Thyroid gland (tissue), 4 donors: ENCODE measurements at places on chromosomes 7 and 10. TPM values are rescaled to one million over a fixed set of nuclear protein-coding genes. Genes with fewer than 3 reads are reported as not detected.

DNA sequence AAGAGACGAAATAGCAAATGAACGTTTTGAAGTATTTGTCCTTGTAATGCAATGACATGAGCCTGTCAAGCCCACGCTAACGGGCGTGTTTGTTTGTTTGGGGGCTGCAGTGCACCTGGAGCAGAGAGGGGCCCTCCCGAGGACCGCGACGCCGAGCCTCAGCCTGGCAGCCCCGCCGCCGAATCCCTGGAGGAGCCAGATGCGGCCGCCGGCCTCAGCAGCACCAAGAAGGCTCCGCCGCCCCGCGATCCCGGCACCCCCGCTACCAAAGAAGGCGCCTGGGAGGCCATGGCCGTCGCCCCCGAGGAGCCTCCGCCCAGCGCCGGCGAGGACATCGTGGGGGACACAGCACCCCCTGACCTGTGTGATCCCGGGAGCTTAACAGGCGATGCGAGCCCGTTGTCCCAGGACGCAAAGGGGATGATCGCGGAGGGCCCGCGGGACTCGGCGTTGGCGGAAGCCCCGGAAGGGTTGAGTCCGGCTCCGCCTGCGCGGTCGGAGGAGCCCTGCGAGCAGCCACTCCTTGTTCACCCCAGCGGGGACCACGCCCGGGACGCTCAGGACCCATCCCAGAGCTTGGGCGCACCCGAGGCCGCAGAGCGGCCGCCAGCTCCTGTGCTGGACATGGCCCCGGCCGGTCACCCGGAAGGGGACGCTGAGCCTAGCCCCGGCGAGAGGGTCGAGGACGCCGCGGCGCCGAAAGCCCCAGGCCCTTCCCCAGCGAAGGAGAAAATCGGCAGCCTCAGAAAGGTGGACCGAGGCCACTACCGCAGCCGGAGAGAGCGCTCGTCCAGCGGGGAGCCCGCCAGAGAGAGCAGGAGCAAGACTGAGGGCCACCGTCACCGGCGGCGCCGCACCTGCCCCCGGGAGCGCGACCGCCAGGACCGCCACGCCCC is 118.5 kb downstream of the CYTH3 start:
- H3K27me3 ChIP-seq, result no peaks in the 10 kb centered on the region
- no peak overlapping the region for H3K4me3 ChIP-seq
- H3K27ac ChIP-seq, result no peak overlapping the region

DNA sequence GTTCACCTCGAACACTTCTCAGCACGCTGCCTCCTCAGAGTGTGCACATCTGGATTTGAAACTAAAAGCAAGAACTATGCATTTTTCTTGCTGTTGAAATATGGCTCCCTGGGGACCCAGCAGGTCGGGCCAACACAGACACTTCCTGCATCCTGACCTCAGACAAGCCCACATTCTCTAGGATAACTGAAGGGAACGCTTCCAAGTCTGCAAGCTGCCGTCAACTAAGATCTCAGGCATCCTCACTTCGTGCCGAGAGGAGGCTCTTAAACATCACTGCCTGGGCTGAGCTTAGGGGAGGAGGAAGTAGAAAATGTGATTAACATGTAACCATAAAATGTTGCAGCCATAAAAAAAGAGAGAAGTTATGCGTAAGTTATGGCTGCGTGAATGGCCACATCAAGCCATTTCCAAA is 65.5 kb downstream of the PYROXD2 start:
- H3K27ac ChIP-seq, result no peak overlapping the region
- H3K4me3 ChIP-seq, result no peak overlapping the region
- H3K36me3 ChIP-seq, result no peaks in the 10 kb centered on the region
- DNase-seq, result no peak
- H3K27me3 ChIP-seq, result no peaks in the 10 kb centered on the region

GRCh38 chr7:29272057-29272456 is 77.5 kb downstream of the CHN2 start:
- H3K4me3 ChIP-seq, result no peak overlapping the region
- no peaks in the 10 kb centered on the region for H3K36me3 ChIP-seq
- no peaks in the 10 kb centered on the region for H3K27me3 ChIP-seq
- no peak for DNase-seq

FAM180A gene
- total RNA-seq, result 2.7 TPM

DNA sequence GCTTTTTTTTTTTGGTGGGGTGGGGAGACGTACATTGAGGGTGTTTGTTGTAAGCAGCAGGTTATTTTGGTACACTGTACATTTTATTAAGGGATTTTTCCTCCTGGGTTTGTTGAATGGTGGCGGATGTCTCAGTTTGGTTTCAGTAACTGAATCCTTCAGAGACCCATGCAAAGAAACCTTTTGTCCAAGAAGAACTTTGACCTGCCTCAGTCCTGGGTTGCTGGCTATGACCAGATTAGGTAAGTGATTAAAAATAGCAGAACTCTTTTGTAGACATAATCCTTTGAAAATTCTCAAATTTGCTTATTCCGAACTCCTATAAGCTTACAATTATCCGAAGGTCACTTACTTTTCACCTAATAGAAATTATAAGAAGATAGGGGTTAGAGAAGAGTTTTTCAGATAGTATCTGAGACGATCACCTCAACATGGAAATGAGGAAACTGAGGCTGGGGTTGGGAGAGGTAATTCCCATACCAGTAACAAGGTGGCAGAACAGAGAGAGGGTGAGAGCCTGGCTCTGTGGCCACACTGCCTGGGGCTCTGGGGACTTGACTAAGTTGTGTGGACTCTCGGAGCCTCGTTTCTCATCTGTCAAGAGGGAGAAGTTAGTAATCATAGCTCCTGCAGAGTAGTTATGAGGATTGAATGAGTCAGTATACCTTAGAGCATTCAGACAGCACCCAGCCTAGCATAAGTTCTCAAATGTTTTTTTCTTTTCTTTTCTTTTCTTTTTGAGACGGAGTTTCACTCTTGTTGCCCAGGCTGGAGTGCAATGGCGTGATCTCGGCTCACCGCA is 87.4 kb downstream of the CCNY start:
- no peaks in the 10 kb centered on the region for H3K27me3 ChIP-seq
- DNase-seq, result no peak
- no peak overlapping the region for H3K4me3 ChIP-seq
- H3K4me1 ChIP-seq, result peaks cover 41% of the 10 kb centered on the region
- H3K27ac ChIP-seq, result no peak overlapping the region

ARHGAP22 gene
- 29.5 TPM for total RNA-seq

DNA sequence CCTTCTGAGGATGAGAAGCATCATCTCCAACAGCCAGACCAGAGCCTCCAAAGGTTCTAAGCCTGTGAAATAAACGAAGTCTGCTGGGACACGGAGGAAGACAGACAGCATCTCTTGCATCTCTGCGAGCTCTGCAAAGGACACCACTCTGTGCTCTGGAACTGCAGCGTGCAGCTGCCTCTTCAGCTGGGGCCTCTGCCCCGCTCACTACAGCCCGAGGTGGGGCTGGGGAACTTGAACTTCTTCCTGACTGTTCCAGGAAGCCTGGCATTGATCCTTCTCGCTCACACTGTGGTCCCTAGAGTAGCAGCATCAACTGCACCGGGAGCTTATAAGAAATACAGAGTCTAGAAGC is 163.3 kb downstream of the USP6NL start:
- H3K4me1 ChIP-seq, result no peaks in the 10 kb centered on the region
- no peak for DNase-seq
- H3K27ac ChIP-seq, result no peak overlapping the region
- no peaks in the 10 kb centered on the region for H3K27me3 ChIP-seq

CDHR3 gene
- 5.8 TPM for total RNA-seq

CYCS gene
- 35.3 TPM for total RNA-seq

GRCh38 chr10:69338547-69339450 is 60.5 kb downstream of the HK1 start:
- peaks cover 1% of the 10 kb centered on the region for H3K36me3 ChIP-seq
- H3K4me1 ChIP-seq, result peaks cover 82% of the 10 kb centered on the region
- H3K27me3 ChIP-seq, result no peaks in the 10 kb centered on the region

GRCh38 chr7:71871446-71871845 is 540.7 kb downstream of the CALN1 start:
- no peak overlapping the region for H3K27ac ChIP-seq
- no peaks in the 10 kb centered on the region for H3K36me3 ChIP-seq
- no peak for DNase-seq
- H3K27me3 ChIP-seq, result no peaks in the 10 kb centered on the region
- H3K4me3 ChIP-seq, result no peak overlapping the region
- no peaks in the 10 kb centered on the region for H3K4me1 ChIP-seq

GRCh38 chr10:3040069-3040468 is 27.3 kb upstream of the PFKP start:
- H3K27ac ChIP-seq, result no peak overlapping the region
- no peak for DNase-seq
- peaks cover 9% of the 10 kb centered on the region for H3K4me1 ChIP-seq
- H3K4me3 ChIP-seq, result no peak overlapping the region

HTR7 gene
- 0.29 TPM for total RNA-seq

CLDN3 gene
- total RNA-seq, result 330 TPM

GJD4 gene
- total RNA-seq, result not detected

GRCh38 chr10:33813871-33814270 is 479.4 kb upstream of the NRP1 start:
- H3K4me1 ChIP-seq, result no peaks in the 10 kb centered on the region
- DNase-seq, result no peak
- no peak overlapping the region for H3K27ac ChIP-seq
- H3K36me3 ChIP-seq, result no peaks in the 10 kb centered on the region
- no peaks in the 10 kb centered on the region for H3K27me3 ChIP-seq

GRCh38 chr10:61000769-61001730 is 57.1 kb upstream of the RHOBTB1 start:
- peak; percentile 12 for DNase-seq
- H3K27me3 ChIP-seq, result no peaks in the 10 kb centered on the region
- H3K36me3 ChIP-seq, result no peaks in the 10 kb centered on the region
- peaks cover 11% of the 10 kb centered on the region for H3K4me1 ChIP-seq
- no peak overlapping the region for H3K27ac ChIP-seq

GRCh38 chr7:6160191-6160623 is 112.2 kb downstream of the CYTH3 start:
- H3K27ac ChIP-seq, result no peak overlapping the region
- H3K27me3 ChIP-seq, result no peaks in the 10 kb centered on the region
- peak; percentile 68 for DNase-seq
- peaks cover 5% of the 10 kb centered on the region for H3K4me1 ChIP-seq

DNA sequence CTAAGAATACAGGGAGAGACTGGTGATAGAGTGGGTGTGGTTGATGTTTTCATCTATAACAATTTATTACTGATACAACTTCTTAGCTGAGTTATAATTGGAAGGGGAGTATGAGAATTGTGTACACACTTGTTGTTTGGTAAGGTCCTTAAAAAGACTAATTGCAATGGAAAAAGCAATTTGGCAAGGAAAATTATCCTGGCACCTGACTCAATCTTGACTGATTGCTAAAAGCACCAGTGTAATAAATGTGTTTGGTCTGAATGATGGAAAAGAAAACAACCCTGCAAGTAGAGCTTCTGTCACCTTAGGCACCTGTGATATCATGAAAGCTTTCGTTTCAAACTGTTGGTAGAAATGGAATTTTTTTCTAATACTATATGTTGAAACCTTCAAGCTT is 6.7 kb upstream of the GSDME start:
- no peaks in the 10 kb centered on the region for H3K27me3 ChIP-seq
- H3K27ac ChIP-seq, result no peak overlapping the region
- no peak overlapping the region for H3K4me3 ChIP-seq
- no peak for DNase-seq

SLC16A9 gene
- total RNA-seq, result 44.6 TPM

GRCh38 chr10:37057261-37057660 is 68.1 kb upstream of the ANKRD30A start:
- no peaks in the 10 kb centered on the region for H3K36me3 ChIP-seq
- no peak overlapping the region for H3K27ac ChIP-seq
- DNase-seq, result no peak
- no peaks in the 10 kb centered on the region for H3K4me1 ChIP-seq
- no peak overlapping the region for H3K4me3 ChIP-seq

PTN gene
- 40.3 TPM for total RNA-seq

EPO gene
- total RNA-seq, result not detected

CLRN3 gene
- not detected for total RNA-seq

FXYD4 gene
- not detected for total RNA-seq

- DNase-seq, result no peak
- H3K4me3 ChIP-seq, result no peak overlapping the region
- H3K4me1 ChIP-seq, result no peaks in the 10 kb centered on the region
- H3K27me3 ChIP-seq, result no peaks in the 10 kb centered on the region
Measured at GRCh38 chr7:117448655-117449054, 21.4 kb upstream of the ASZ1 start.

- no peak overlapping the region for H3K4me3 ChIP-seq
- peaks cover 23% of the 10 kb centered on the region for H3K4me1 ChIP-seq
- H3K36me3 ChIP-seq, result no peaks in the 10 kb centered on the region
Measured at GRCh38 chr7:33191340-33191739, 62.0 kb downstream of the BBS9 start.

DNA sequence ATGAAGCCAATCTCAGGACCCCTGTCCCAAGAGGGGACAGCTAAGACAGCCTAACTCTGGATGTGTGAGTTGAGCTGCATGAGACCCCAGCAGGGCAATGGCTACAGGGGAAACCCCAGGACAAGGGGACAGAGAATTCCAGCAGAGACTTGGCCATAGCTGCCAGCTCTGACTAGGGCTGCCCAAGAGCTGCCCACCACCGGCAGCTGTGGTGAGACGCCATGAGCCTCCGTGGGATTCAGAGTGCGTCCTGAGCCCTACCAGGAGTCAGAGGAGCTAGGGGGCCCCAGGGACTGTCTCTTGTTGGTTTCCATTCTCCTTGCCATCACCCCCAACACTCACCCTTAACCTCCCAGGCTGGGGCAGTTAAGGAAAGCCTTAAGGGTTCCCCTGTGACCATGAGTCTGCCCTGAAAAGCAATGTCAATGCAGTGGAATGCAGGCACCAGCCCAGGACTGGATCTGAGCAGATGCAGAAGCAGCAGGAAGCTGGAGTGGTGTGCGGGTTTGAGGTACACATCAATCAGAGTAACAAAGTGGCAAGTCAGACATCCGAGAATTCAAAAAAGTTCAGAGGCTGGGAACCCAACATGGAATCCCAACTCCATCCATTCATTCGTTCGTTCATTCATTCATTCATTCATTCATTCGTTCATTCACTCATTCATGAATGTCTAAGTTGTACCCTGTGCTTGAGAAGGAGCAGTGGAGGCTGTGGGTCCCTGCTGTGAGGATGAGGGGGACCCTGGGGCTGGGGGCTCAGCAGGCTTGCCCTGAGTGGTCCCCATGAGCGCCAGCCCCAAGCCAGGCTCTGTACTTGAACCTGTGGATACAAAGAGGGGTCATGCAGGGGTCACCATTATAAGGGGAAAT is 52.9 kb downstream of the C10orf120 start:
- no peak overlapping the region for H3K27ac ChIP-seq
- H3K36me3 ChIP-seq, result no peaks in the 10 kb centered on the region
- DNase-seq, result no peak
- no peak overlapping the region for H3K4me3 ChIP-seq
- no peaks in the 10 kb centered on the region for H3K27me3 ChIP-seq

ASIC3 gene
- not detected for total RNA-seq

- no peaks in the 10 kb centered on the region for H3K36me3 ChIP-seq
- H3K27ac ChIP-seq, result peak overlapping the region; percentile 42
- peaks cover 36% of the 10 kb centered on the region for H3K4me1 ChIP-seq
- no peaks in the 10 kb centered on the region for H3K27me3 ChIP-seq
- H3K4me3 ChIP-seq, result no peak overlapping the region
Measured at GRCh38 chr7:23347682-23348180, 48.6 kb downstream of the MALSU1 start.

GRCh38 chr7:108097703-108098102 is 32.5 kb downstream of the LAMB4 start:
- peaks cover 11% of the 10 kb centered on the region for H3K4me1 ChIP-seq
- H3K4me3 ChIP-seq, result no peak overlapping the region
- H3K27me3 ChIP-seq, result no peaks in the 10 kb centered on the region
- no peaks in the 10 kb centered on the region for H3K36me3 ChIP-seq
- peak; percentile 28 for DNase-seq

GRCh38 chr7:50682079-50682478 is 100.6 kb downstream of the GRB10 start:
- no peaks in the 10 kb centered on the region for H3K27me3 ChIP-seq
- no peaks in the 10 kb centered on the region for H3K36me3 ChIP-seq
- H3K27ac ChIP-seq, result no peak overlapping the region
- H3K4me1 ChIP-seq, result peaks cover 20% of the 10 kb centered on the region
- DNase-seq, result no peak

TMEM184A gene
- 3.0 TPM for total RNA-seq
